ENCODE measurements at places on chromosomes 1 and 21. TPM values are rescaled to one million over a fixed set of nuclear protein-coding genes. Genes with fewer than 3 reads are reported as not detected.

Gene E2F2
- 0.73 TPM for total RNA-seq

Gene YIPF1
- total RNA-seq = 43.6 TPM

Gene APCS
- not detected for total RNA-seq

Gene TCEA3
- total RNA-seq = 8.5 TPM

Gene RPL5
- 2,363 TPM for total RNA-seq

Gene CFAP57
- total RNA-seq = 0.66 TPM

Gene FAM78B
- total RNA-seq = 0.98 TPM

Gene VANGL2
- 0.48 TPM for total RNA-seq

DNA sequence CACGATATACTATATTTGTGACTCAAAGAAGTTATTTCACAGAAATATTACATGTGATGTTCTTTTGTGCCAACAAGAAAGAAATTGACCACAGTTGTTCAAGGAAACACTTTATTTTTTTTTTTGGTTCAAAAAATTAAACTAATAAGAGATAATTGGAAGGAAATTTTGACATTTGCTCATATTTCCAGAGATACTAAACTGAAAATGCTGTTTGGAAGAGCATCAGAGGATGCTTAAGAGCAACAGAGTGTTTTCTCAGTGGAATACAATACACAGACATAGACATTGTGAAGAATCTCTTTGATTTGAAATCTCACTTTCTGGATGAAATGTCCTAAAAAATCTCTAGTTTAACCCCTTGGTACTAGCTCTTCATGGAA is 760.4 kb upstream of the CXADR start:
- H3K27ac ChIP-seq = no peak overlapping the region
- no peak overlapping the region for H3K4me3 ChIP-seq
- H3K27me3 ChIP-seq = no peaks in the 10 kb centered on the region
- DNase-seq = no peak
- no peaks in the 10 kb centered on the region for H3K36me3 ChIP-seq

DNA sequence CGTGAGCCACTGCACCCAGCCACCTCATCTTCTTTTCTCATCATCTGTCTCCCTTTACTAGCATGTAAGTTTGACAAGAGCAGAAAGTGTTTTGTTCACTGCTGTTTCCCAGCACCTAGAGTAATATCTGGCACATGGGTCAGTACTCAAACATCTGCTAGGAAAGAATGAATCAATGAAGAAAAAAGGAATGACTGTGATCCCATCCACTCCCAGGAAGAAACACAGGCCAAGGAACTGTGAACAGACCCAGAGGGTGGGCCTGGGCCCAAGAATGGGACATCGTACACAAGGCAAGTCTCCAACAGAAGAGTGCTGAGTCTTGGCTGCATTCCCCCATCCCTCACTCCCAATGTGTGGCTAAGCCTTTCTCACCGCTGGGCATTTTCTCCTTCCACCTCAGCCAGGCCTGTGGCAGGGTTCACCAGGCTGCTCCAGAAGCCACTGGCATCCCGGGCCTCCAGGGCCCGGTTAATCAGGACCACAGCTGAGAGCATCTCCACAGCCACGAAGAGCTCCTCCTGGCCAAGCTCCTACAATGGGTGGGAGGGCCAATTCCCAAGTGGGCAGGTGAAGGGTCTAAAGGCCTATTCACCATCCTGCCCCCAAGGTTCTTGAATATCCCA is 18.4 kb downstream of the IQGAP3 start:
- no peak overlapping the region for H3K4me3 ChIP-seq
- no peak overlapping the region for H3K27ac ChIP-seq
- H3K27me3 ChIP-seq = no peaks in the 10 kb centered on the region
- no peaks in the 10 kb centered on the region for H3K4me1 ChIP-seq

GRCh38 chr1:186046437-186047211 is 312.4 kb downstream of the HMCN1 start:
- H3K27ac ChIP-seq = no peak overlapping the region
- H3K4me1 ChIP-seq = no peaks in the 10 kb centered on the region
- no peaks in the 10 kb centered on the region for H3K27me3 ChIP-seq

DNA sequence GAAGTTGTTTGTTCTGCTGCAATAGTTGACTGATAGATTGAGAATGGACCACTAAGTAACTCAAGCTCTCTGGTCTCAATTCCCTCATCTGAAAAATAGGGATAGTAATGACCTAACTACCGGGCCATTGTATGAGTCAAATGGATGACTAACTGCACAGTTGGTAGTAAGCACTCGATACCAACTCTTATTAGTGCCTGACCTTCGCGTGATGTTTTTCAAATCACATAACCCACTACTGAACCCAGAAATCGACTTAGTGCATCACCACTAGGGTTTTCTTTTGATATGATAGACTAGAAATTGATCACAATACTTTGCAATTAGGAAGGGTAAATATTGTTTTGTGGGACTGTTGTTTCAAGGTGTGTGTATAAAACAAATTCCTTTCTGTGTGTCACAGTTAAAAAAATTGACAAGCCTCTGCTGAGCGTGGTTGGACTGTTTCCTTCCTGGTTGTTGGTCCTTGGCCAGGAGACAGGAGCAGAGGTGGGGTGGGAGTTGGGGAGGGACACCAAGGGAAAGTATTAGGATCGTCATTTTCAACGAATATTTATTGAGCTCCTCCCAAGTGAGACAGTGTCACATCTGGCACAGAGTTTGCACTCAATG is 54.0 kb upstream of the LRP8 start:
- H3K4me1 ChIP-seq = no peaks in the 10 kb centered on the region
- no peak for DNase-seq
- H3K4me3 ChIP-seq = no peak overlapping the region
- H3K27me3 ChIP-seq = no peaks in the 10 kb centered on the region

- H3K36me3 ChIP-seq = no peaks in the 10 kb centered on the region
- DNase-seq = no peak
- no peak overlapping the region for H3K4me3 ChIP-seq
- no peaks in the 10 kb centered on the region for H3K27me3 ChIP-seq
These were observed 33.8 kb downstream of the STPG1 start for GRCh38 chr1:24379733-24380315.

DNA sequence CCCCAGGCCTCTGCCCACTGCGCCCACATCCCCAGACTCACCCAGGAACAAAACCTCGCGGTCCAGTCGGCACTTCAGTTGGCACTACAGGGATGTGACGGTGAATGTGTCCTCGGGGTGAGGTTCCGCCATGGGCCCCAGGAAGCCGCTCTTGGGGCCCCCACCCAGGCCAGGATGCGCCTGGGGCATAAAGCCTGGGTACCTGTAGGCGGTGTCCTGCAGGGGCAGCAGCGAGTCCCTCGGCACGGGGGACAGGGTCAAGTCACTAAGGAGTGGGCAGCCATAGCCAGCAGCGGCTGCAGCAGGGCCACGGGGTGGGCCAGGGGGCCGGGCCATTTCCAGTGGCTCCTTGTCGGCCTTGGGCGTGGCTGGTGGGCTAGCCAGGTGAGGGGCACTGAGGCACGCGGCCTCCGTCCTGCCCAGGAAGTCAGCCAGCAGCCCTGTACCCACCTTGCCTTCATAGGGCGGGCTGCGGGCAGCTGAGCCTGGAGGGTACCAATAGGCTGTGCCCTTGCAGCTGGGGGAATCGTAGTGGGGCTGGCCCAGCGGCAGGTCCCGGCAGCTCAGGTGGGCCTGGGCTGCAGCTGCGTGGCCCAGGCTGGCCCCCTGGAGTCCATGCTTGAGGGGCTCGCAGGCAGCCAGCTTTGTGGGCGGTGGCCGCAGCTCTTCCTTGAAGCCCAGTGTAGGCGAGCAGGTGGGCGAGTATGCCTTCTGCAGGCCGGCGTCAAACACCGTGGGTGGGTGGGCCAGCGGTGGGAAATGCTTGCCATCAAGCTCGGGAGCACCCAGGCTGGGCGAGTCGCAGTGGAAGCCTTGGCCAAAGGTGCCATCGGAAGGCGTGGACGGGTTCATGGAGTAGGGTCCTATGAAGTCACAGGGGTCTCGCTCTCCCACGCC is 56.5 kb downstream of the AHDC1 start:
- peaks cover 8% of the 10 kb centered on the region for H3K36me3 ChIP-seq
- peaks cover 25% of the 10 kb centered on the region for H3K4me1 ChIP-seq
- no peak for DNase-seq
- peak overlapping the region; percentile 90 for H3K27ac ChIP-seq

- no peak for DNase-seq
- no peak overlapping the region for H3K4me3 ChIP-seq
- no peaks in the 10 kb centered on the region for H3K27me3 ChIP-seq
- peak overlapping the region; percentile 83 for H3K27ac ChIP-seq
These were observed 64.1 kb downstream of the PLEKHA6 start for GRCh38 chr1:204295671-204296070.

DNA sequence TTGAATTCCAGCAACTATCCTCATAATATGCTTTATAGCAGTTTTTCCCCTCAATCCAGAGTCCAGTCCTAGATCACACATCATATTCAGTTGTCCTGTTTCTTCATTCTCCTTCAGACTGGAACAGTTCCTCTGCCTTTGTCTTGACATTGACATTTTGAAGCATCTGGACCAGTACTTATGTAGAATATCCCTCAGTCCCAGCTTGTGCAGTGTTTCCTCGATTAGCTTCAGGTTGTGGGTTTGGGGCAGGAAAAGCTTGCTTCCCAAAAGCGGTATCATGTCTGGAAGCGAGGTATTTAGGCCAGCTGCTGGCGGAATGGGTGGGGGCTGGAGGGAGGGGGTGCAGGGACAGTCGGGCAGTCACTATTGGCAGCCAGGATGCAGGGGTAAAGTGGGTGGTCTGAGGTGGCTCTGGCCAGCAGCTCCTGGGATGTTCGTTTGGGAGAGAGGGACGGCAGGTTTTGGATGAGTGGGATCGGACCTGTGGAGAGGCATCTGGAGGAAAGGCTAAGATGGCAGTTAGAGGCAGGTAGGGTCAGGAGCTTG is 6.5 kb downstream of the THEMIS2 start:
- no peak overlapping the region for H3K4me3 ChIP-seq
- H3K4me1 ChIP-seq = no peaks in the 10 kb centered on the region
- H3K36me3 ChIP-seq = no peaks in the 10 kb centered on the region
- no peak for DNase-seq

- no peak for DNase-seq
- H3K27me3 ChIP-seq = no peaks in the 10 kb centered on the region
- H3K27ac ChIP-seq = no peak overlapping the region
- no peaks in the 10 kb centered on the region for H3K4me1 ChIP-seq
- H3K36me3 ChIP-seq = no peaks in the 10 kb centered on the region
These were observed 52.2 kb downstream of the GREM2 start for GRCh38 chr1:240559781-240560180.

- no peaks in the 10 kb centered on the region for H3K27me3 ChIP-seq
- no peaks in the 10 kb centered on the region for H3K36me3 ChIP-seq
- H3K4me1 ChIP-seq = no peaks in the 10 kb centered on the region
- no peak overlapping the region for H3K4me3 ChIP-seq
These were observed 12.4 kb downstream of the MOV10 start for GRCh38 chr1:112686835-112687234.

DNA sequence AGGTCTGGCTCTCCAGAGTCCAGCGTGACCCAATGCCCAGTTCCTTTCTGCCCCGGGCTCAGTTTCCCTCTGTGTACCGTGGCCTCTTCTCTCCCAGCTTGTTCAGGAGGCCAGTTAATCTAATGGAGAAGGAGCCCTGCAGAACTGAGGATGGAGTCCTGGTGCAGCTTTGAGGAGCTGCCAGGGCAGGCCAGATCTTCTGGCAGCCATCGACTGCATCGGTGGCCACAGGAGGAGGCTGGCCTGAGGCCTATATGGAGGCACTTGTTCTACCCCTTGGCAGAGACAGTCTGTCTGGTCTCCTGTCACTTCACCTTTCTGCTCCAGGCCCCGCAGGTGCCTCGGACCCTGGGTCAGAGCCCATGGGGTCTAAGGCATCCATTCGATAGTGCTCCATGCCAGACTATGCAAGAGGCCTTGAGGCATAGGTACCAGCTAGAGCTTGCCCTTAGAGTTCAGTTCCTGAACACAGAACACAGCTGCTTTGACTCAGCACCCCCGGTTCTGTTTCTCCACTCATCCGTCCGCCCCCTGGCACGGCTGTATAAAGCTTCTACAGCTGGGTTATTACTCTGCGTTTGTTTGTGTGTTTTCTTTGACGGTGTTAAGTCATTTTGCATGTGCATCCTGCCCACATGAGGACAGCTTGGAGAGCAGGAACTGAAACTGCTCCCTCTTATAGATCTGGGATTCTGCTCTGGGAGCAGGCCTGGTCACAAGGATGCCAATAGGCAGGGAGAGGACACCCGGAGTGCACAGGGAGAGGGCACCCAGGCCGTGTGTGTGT is 18.5 kb upstream of the LRRN2 start:
- no peaks in the 10 kb centered on the region for H3K4me1 ChIP-seq
- H3K27me3 ChIP-seq = no peaks in the 10 kb centered on the region
- H3K4me3 ChIP-seq = no peak overlapping the region
- H3K27ac ChIP-seq = no peak overlapping the region

DNA sequence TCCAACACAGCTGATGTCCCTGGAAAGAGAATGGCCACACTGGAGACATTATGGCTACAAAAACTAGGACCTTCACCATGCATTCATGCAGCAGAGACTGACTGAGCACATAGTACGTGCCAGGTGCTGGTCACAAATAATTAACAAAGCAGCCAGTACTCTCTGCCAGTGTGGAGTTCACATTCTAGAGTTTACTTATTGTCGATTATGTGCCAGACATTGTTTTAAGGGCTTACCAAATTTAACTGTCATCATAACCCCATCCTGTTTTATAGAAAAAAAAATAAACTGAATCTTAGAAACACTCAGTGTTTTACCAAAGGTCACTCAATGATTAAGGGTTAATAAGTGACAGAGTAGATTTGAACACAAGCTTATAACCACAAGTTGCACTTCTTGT is 143.3 kb downstream of the RRAGC start:
- H3K27me3 ChIP-seq = no peaks in the 10 kb centered on the region
- H3K27ac ChIP-seq = no peak overlapping the region
- no peak for DNase-seq
- H3K4me3 ChIP-seq = no peak overlapping the region
- H3K36me3 ChIP-seq = no peaks in the 10 kb centered on the region
- no peaks in the 10 kb centered on the region for H3K4me1 ChIP-seq

GRCh38 chr1:214296860-214297745 is 16.1 kb downstream of the SMYD2 start:
- H3K4me3 ChIP-seq = no peak overlapping the region
- no peaks in the 10 kb centered on the region for H3K4me1 ChIP-seq
- DNase-seq = no peak
- H3K27ac ChIP-seq = no peak overlapping the region
- no peaks in the 10 kb centered on the region for H3K27me3 ChIP-seq

DNA sequence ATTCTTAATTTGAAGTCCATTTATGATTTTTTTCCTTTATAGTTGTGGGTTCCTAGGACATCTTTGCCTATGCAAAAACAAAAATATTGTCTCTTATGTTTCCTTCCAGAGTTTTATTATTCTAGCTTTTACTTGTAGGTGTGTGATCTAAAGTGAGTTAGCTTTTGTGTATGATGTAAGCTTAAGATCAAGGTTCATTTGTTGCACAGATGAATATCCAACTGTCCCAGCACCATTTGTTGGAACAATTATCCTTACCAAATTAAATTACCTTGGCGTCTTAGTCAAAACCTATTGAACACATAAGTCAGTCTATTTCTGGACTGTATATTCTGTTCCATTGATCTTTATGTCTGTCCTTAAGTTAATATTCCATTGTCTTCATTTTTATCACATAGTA is 337.6 kb downstream of the ZP4 start:
- no peaks in the 10 kb centered on the region for H3K36me3 ChIP-seq
- no peak overlapping the region for H3K27ac ChIP-seq
- no peak overlapping the region for H3K4me3 ChIP-seq
- no peaks in the 10 kb centered on the region for H3K27me3 ChIP-seq
- no peak for DNase-seq

GRCh38 chr1:6975331-6976043 is 190.2 kb downstream of the CAMTA1 start:
- no peaks in the 10 kb centered on the region for H3K4me1 ChIP-seq
- no peak overlapping the region for H3K4me3 ChIP-seq
- H3K27me3 ChIP-seq = no peaks in the 10 kb centered on the region
- H3K27ac ChIP-seq = no peak overlapping the region
- H3K36me3 ChIP-seq = no peaks in the 10 kb centered on the region
